ENCODE measurements at places on chromosomes 11 and 22. TPM values are rescaled to one million over a fixed set of nuclear protein-coding genes. Genes with fewer than 3 reads are reported as not detected.

The MYRF gene
- 22.3 TPM for polyA plus RNA-seq

The KRTAP5-2 gene
- polyA plus RNA-seq = not detected

The PARVB gene
- polyA plus RNA-seq = 24.2 TPM

The CCDC85B gene
- polyA plus RNA-seq = 11.9 TPM

The CARNS1 gene
- 1.5 TPM for polyA plus RNA-seq

The OR4D10 gene
- polyA plus RNA-seq = not detected

The OR10G7 gene
- not detected for polyA plus RNA-seq

The NR1H3 gene
- 47.5 TPM for polyA plus RNA-seq

The TTLL8 gene
- polyA plus RNA-seq = 0.05 TPM

The GAL3ST3 gene
- polyA plus RNA-seq = 3.7 TPM

The DLG2 gene
- 14.7 TPM for polyA plus RNA-seq

The DKK3 gene
- polyA plus RNA-seq = 47.6 TPM

The CFAP300 gene
- polyA plus RNA-seq = 3.9 TPM

The TIMP3 gene
- polyA plus RNA-seq = 410 TPM

The APOA1 gene
- polyA plus RNA-seq = 128 TPM

The MAPK1 gene
- polyA plus RNA-seq = 133 TPM

The ALG12 gene
- polyA plus RNA-seq = 28.0 TPM

The CRYBB2 gene
- polyA plus RNA-seq = 0.36 TPM

The CHRM4 gene
- 0.34 TPM for polyA plus RNA-seq
